Left cardiac atrium (tissue), 4 donors: ENCODE measurements at places on chromosomes 5 and 9. TPM values are rescaled to one million over a fixed set of nuclear protein-coding genes. Genes with fewer than 3 reads are reported as not detected.

TEK gene
- total RNA-seq, result 29.5 TPM

MAMDC4 gene
- 8.4 TPM for total RNA-seq

HMCN2 gene
- 4.6 TPM for total RNA-seq

MROH2B gene
- total RNA-seq, result not detected

SPARC gene
- 1,125 TPM for total RNA-seq

RASGEF1C gene
- total RNA-seq, result 0.65 TPM

GDF9 gene
- 0.65 TPM for total RNA-seq

CARD9 gene
- 0.86 TPM for total RNA-seq

PRDM9 gene
- not detected for total RNA-seq

ORM2 gene
- total RNA-seq, result not detected

SELENOP gene
- total RNA-seq, result 193 TPM

SPATA31E1 gene
- not detected for total RNA-seq

CCL21 gene
- 65.3 TPM for total RNA-seq

- DNase-seq, result no peak
Observed at GRCh38 chr5:23208959-23209431, 298.4 kb upstream of the PRDM9 start.

DNA sequence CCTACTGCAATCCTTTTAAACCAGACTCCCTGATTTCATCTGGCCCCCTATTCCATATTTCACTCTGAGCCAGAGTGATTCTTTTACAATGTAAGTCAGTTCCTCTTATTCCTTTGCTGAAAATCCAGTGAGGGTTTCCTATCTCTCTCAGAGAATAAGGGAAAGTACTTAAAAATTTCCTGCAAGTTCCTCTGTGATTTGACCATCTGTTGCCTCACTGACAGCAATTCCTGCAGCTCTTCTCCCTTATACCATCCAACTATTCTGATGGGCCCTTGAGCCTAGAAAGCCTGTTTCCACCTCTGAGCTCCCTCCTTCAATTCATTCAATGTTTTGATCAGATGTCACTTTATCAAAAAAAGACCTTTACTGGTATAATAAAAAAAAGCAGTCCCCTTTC, 317.1 kb upstream of the CCNH start:
- DNase-seq, result no peak

- no peak for DNase-seq
Observed at GRCh38 chr5:151660616-151661495, 25.9 kb downstream of the SPARC start.

DNA sequence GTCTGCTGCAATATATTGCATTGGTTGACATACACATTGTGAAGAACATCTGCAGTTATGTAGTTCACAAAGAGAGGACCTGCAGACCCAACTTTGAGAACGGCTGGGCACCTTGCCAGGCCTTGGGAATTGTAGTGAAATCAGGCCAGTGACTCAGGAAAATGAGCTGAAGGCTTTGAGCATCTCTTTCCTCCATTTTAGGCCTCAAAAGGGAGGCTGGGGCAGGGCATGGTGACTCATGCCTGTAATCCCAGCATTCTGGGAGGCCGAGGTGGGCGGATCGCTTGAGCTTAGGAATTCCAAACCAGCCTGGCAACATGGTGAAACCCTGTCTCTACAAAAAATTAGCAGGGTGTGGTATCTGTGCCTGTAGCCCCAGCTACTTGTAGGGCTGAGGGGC, 1.4 kb upstream of the IPPK start:
- DNase-seq, result peak; percentile 66

DNA sequence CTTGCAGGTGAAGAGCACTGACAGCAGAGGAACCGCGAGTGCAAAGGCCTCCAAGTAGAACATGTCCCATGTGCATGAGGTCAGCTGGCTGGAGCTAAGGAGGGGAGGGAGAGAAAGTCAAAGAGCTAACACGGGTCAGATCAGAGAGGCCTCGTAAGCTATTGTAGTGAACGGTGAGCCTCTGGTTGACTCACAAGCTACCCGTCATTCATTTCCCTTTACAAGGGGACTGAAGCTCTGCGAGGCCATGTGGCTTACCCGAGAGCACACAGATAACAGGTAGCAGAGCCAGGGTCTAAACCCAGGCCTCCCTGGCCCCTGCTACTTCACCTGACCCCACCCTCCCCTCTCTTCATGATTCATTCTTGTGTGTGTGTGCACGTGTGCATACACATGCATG, 152.7 kb upstream of the ADRA1B start:
- DNase-seq, result no peak

GRCh38 chr5:11045411-11045810, 284.4 kb upstream of the DAP start:
- no peak for DNase-seq

- no peak for DNase-seq
Observed at GRCh38 chr5:51095486-51095885, 287.8 kb upstream of the ISL1 start.

DNA sequence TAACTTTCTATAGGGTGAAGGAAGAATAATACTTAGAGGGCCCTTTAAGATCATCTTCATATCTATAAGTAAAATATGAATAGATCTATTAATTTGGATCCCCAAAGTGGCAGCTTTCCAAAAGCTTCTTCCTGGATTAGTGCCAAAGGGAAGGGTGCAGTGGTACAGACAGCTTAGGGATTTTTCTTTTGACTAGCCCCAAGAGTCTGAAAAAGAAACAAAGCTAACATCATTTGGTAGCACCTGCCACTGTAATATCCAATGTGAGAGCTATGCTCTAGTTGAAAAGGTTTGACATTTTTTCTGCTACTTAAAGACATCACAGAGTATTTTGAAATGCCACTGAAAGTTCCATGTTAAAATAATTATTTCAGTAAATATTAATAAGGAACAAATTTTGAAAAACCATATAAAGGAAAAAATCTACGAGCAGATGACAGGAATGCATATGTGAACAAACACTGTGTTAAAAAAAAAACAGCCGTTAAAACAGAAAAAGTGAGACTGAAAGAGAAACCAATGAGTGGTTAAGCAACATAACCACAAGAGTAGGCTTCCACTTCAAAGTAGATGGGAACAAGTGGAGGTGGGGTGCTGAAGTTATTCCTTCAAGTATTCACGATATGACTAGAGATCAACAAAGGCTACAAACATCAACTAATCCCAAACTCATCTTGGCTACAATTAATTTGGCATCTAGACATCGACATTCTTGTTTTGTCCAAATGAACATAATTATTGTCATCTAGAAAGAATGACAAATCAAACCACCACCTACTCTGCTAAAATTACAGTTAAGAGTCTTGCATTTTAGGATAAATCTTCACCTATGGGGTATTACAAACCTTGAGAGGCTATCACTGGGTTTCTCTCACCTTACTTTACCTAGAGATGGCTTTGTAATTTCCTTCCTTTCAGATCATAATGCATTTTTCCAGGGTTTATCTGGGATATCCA, 137.5 kb downstream of the CPLANE1 start:
- no peak for DNase-seq

DNA sequence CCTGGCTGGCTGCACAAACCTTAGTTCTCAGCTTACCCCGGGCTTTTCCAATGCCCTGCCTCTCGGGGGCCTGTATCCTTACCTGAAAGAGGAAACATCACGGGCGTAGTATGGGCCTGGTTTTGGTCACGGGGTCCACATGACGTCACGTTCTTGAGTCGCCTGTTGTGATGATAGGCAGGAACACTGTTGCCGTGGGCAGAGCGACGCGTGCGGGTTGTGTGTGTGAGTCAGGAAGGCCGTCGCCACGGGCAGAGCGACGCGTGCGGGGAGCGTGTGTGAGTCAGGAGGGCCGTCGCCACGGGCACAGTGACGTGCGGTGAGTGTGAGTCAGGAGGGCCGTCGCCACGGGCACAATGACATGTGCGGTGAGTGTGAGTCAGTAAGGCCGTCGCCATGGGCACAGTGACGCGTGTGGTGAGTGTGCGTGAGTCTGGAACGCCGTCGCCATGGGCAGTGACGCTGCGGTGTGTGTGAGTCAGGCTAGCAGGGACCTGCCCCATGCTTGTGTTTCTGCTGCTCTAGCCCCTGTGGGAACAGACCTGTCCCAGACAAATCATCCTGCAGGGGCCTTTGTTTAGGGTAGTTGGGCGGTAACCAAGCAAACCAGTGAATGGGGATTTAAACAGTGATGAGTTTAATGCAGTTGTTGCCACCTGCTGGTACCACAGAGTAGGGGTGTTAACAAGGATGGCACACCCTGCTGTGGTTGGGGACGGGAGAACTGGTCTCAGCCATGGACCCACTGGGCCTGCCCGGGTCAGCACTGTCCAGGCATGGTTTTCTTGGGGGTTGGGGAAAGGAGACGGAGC, 19.8 kb downstream of the TRIP13 start:
- no peak for DNase-seq

DNA sequence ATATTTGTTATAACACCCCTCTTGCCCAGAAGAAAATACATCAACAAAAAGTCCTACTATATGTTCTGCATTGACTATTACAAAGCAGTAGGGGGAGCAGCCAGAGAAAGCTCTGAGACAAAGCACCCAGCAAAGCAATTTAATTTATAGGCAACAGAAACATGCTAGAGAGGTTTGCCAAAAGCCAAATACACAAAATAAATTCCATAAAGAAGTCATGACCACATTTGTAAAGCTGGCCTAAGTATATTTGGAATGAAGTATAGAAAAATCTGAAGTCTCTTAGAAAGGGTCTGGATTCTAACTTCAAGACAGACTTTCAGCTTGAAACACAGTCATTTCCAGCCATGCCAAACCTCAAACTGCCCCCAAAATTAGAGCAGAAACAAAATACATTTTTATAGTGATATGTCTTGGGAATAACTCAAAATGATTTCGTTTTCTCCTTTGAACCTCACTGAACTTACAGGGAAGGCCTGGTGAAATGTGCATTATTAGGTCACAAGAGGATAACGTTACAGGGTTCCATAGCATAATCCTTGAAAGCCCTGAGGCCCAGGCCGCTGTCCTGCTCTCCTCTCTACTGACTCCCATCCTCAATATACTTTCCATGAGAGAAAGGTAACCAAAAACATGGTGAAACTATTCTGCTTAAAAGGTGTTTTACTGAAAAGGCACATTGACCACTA, 451.8 kb downstream of the RAB3C start:
- DNase-seq, result no peak

DNA sequence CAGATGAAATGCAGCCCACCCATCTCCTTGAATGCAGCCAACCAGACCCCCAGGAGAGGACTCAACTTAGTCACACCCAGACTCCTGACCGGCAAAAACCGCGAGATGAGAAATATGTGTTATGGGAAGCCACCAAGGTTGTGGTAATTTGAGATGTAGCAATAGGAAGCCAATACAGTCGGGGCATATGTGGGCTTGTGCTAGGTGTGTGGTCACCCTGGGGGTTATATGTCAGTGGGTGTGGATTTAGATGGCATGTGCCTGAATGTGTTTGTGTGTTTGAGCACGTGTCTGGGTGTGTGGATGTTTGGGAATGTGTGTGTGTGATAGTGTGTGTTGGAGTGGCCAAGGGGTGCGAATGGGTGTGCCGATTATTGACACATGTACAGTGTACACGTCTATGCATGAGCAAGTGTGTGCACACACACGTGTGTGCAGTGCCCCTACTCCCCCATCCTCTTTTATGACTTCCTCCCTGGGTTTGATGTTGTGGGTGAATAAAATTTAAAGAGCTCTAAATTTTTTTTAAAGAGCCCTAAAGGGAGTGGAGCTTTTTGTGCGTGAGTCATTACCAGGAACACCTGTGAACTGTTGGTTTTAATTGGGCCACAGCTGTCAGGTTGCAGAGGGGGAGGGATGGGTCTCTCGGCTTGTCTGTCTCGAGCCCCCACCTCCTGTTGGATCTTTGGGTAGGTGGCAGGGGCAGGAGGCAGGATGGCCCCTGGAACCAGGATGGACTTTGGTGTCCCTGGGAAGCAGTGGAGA, 86.8 kb downstream of the LHX2 start:
- no peak for DNase-seq

GRCh38 chr9:104911032-104911607, 16.8 kb downstream of the ABCA1 start:
- DNase-seq, result no peak

DNA sequence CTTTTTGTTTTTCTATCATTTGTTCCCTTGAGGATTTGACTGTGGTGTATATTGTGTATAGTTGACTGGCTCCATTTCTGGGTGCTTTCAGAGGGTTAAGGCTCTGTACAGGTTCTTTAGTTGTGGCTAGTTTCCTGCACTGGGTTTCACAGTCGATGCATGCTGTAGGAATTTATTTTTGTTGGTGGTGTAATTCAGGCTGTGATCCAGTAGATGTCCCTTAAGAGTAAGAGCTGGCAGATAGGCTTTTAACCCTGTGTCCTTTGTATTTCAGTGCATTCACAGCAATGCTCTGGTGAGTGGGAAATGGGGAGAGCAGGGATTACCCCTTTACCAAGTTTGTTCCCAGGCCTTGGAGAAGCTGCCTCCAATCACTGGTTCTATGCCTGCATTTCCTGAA, 112.9 kb downstream of the SPATA31D1 start:
- DNase-seq, result no peak

DNA sequence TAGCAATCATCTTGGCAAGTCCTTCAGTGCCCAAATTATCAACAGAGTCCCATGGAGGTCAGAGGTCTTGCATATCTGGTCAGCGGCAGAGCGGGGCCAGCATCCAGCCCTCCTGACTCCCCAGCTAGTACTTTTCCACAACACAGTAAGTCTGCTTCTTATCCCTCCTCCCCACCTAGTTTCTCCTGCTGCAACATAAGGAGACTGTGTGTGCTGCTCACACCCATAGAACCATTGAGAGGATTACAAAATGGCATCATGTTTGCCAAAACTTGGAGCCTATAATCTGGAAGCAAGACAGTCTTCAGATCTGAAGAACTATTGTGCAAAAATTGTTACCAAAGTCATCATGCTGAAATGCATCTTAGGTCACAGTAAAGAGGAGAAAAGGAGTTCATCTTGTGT, 125.8 kb upstream of the ZNF366 start:
- peak; percentile 43 for DNase-seq

DNA sequence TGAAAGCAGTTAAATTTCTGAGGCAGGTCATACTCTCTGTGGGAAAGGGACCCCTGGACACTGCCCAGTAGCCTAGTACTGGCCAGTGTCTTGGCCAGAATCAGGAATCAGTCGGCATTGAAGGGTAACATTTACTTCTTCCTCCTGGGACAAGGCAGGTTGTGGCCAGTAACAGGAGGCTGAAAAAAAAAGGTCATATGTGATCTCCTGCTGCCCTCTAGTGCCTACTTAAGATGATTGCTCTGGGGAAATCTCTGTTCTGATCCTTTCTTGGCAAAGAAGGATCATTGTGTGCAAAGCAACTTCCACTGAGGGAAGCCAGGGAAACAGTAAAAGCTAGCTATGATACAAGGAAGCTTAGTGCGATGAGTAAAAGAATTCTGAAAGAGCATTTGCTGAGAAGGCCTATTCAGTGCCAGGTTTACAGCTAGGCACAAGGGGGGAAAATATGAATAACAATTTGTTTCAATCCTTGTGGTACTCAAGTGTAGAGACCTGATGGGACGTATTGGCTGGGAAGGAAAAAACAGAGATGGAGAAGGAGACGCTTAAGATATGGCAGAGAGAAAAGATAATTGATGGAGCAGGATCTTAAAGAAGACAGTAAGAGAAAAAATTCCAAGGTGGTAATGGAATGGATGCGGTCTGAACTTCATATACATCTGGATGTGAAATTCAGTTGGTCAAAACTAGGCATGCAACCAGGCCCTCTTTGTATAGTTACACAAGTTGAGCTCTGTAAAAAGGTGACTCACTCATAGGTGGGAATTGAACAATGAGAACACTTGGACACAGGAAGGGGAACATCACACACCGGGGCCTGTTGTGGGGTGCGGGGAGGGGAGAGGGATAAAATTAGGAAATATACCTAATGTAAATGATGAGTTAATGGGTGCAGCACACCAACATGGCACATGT, 25.8 kb upstream of the TRIM32 start:
- DNase-seq, result no peak
